ENCODE measurements at places on chromosomes 2 and 18.

- peak; percentile 69 for DNase-seq
Measured at GRCh38 chr2:130371723-130372054, 15.8 kb downstream of the PTPN18 start.

DNA sequence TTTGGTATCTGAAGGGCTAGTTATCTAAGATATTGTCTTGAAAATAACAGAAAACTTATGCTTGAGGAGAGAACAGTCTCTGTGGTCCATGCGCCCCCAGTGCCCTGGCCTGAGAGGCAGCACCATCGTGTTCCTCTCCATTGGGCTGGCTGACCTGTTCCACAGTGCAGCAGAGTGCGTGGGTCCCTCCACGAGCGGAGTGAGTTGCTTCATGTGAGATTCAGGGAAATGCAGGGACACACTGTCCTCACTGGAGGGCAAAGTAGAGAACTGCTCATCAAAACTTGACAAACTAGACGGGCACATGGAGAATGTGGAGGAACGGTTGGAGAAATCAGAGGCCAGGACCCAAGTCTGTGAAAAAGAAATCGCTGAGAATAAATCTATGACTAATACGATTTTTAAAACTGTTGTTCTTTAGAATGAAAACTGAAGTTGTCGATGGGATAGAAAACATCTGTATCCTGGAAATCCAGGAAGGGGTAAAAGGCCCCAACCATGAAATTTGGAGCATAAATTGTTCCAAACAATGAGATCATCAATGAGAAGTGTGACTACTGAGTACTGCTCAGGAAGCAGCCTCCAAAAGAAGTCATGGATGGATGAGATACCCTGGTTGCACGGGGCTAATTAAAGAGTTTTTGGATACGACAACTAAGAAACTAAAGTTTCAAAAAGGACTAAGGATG, 58.1 kb downstream of the REV1 start:
- no peak for DNase-seq

GRCh38 chr2:126534478-126534877, 121.5 kb upstream of the GYPC start:
- DNase-seq = no peak

- peak; percentile 23 for DNase-seq
Measured at GRCh38 chr2:218074031-218074430, 5.0 kb downstream of the RUFY4 start.

DNA sequence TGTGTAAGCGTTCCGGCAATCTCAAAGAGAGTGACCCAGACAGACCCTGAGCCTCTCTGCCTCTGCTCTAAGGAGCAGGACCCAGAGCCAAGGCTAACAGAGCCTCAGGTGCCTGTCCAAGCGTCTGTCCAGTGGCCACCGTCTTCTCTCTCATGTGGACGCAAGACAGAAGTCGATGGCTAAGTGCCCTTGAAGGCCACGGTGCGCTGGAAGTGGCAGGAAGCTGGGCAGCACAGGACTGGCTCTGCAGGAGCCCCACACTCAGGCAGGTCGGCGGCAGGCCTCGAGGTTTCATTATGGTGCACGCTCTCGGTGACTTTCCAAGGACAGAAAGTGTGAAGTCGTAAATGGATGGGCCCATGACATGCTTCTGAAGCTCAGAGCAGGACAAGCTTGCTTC, 49.1 kb downstream of the HDAC4 start:
- DNase-seq = no peak

DNA sequence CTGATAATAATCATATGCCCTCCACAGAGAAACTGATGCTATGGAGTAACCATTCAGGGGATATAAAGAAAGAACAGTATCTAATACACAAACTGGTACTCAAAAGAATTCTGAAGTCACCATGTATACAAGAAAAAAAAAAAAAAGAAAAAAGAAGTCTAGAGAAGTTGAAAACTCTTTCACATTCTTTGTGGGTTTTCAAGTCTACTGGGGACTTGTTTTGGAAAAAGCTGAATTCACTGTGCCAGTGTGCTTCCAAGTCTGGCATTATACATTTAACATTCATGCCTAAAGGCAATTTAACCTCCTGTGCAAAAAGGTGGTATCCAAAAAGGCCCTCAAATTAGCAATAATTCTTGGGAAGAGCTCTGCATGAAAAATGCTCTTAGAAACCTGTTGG, 94.8 kb upstream of the ITGB6 start:
- no peak for DNase-seq

- DNase-seq = no peak
Measured at GRCh38 chr2:104521247-104521646, 332.7 kb upstream of the POU3F3 start.

- no peak for DNase-seq
Measured at GRCh38 chr2:47024046-47024445, 108.4 kb upstream of the MCFD2 start.

DNA sequence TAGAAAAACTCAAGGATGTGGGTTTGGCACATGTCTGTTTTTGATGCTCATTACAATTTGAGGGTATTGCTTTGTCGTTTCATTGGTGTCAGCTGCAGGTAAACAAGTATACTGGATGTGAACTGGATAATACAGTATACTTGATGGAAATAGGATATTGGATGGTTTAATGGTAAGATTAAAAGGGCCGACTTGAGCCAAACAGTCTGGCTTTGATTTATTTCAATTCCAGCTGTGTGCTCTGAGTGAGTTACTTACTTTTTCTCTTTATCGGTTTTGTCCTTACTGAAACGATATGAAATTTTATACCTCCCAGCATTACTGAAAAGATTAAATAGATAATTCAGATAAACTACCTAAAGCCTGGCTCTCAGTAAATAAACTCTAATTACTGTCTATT, 227.6 kb downstream of the ASXL3 start:
- DNase-seq = no peak

- no peak for DNase-seq
Measured at GRCh38 chr2:121187982-121188411, 97.0 kb downstream of the TFCP2L1 start.

- DNase-seq = peak; percentile 51
Measured at GRCh38 chr2:42132966-42133641, 36.0 kb upstream of the EML4 start.

GRCh38 chr18:36461551-36461987, 164.1 kb downstream of the FHOD3 start:
- no peak for DNase-seq

DNA sequence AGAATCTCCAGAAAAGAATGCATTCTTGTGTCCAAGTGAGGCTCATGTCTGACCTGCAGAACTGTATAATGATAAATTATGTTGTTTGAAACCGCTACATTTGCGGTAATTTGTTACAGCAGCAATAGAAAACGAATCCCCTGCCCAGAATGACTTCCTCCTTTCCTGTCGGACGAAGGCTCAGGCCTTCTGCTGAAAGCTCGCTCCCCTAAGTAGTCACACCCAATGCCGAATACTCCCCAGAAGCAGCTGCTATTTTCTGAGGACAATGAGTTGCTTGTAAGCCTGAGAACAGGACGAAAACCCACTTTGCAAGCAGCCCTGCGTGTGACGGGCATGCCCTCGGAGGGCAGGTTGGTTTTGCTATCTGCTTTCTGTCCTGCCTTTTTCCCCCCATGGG, 27.7 kb upstream of the PTPN4 start:
- no peak for DNase-seq

- no peak for DNase-seq
Measured at GRCh38 chr18:27901424-27902226, 275.3 kb downstream of the CDH2 start.

DNA sequence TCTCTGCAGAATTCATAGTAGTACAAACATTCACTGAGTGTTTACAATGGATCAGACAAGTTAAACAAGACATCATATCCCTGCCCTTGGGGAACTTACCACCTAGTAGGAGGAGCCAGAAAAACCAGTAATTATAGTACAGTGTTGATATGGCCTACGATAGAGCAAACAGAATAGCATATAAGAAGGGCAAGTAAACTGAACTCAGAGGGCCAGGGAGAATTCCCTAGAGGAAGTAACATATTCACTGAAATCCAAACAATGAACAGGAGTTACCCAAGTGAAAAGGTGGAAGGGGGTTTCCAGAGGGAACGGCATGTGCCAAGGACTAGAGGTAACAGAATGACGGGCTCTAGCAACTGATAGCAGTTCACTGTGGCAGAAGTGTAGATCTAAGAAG, 34.1 kb downstream of the NHEJ1 start:
- no peak for DNase-seq

GRCh38 chr2:210687786-210688470, 131.5 kb downstream of the CPS1 start:
- DNase-seq = no peak

DNA sequence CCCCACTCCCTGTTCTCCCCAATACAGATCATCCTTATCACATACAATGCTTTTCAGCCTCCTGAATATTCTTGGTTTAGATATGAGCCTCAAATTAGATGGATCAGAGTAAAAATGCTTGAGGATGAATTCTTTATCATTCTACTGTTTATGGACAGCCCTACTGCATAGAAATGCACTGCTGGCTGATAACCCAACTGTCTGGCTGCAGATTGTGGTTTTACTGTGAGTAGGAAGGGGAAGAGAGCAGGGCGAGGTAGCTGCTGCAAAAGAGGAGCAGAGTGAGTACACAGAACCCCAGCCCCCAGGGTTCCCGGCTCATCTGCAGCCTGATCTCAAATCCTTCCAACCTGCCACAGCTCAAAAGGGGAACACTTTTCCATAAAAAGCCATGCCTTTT, 29.4 kb upstream of the NCOA1 start:
- DNase-seq = no peak

DNA sequence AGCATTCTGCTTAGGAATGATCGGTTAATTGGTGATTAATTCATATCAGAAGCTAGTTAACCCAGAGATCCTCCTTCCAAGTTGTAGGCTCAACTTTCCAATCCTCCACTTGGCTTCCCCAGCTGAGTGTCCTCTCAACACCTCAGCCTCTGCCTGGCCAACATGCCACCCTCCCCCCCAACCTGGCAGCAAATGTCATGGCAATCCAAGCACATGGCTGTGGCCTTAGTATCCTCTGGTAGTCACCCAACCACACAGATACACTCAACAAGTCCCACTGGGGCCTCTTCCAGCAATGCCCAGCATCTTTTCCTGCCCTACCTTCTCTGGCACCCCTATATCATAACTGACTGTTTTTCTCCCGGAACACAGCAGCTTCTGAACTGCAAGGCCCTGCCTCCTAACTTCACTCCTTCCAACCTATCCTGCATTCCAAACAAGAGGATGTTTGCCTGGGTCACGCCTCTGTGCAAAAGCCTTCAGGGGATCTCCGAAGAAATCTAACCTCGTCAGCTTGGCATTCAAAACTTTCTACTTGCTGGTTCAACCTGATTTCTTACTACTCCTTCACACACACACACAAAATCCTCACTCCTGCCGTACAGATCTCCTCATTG, 195.0 kb downstream of the CYP26B1 start:
- DNase-seq = no peak

GRCh38 chr18:31428211-31428610, 19.3 kb upstream of the DSG3 start:
- no peak for DNase-seq

GRCh38 chr2:39781697-39782096, 2.6 kb upstream of the THUMPD2 start:
- peak; percentile 14 for DNase-seq

DNA sequence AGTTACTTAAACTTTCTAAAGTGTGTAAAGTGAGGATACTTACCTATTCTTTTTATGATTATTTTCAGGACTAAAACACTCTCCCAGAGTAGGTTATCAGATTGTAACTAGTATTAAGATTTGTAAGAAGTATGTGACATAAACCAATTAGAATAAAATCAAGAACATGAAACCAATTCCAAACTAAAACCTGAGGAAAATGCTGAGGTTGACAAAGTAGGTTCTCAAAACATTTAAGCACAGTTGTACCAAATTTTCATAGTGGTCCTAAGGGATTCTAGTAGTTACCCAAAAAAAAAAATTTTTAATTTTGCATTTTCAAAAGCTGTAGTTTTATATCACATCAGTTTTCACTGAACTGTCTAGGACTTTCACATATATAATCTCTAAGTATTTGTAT, 157.3 kb downstream of the MEMO1 start:
- DNase-seq = no peak

DNA sequence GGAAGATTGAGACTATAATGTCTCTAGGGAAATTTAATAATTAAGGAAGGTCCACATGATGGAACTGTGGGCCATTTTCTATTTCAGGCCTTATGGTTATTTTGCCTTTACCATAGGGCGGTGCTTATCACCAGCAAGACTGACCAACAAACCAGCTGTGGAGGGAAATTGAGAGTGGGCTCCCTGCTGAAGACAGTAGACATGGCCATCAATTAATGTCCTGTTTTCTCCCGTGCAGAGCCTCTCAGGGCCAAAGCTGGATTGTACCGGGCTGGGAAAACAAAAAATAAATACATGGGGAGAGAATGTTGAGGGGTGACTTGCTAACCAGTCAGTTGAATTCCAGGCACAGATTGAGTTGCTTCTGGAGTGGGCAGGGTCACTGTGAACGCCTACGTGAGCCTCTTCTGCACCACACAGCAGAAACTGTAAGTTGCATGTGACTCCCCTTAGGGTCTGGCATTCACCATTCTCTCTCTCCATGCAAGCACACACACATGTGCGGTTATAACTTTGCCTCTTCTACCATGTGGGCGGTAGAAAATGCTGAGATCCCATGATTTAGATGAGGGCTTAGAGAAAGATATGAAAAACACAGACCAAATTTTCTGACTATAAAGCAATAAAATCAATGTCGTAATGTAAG, 128.5 kb downstream of the COPS8 start:
- no peak for DNase-seq

DNA sequence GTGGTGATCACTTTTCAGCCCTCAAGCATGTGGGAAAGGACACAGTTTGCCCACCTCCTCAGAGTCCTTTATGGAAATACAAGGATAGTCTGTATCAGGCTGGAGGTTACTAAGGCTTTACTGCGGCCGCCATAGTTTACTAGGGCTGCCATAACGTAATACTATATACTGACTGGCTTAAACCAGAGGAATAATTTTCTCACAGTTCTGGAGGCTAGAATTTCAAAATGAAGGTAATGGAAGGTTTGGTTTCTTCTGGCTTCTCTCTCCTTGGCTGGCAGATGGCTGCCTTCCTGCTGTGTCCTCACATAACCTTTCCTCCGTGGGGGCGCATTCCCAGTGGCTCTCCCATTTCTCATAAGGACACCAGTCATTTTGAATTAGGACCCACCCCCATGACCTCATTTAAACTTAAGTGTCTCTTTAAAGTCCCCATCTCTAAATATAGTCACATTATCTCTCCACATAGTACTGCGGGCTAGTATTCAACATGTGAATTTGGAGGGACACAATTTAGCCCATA, 12.5 kb upstream of the ATIC start:
- no peak for DNase-seq

DNA sequence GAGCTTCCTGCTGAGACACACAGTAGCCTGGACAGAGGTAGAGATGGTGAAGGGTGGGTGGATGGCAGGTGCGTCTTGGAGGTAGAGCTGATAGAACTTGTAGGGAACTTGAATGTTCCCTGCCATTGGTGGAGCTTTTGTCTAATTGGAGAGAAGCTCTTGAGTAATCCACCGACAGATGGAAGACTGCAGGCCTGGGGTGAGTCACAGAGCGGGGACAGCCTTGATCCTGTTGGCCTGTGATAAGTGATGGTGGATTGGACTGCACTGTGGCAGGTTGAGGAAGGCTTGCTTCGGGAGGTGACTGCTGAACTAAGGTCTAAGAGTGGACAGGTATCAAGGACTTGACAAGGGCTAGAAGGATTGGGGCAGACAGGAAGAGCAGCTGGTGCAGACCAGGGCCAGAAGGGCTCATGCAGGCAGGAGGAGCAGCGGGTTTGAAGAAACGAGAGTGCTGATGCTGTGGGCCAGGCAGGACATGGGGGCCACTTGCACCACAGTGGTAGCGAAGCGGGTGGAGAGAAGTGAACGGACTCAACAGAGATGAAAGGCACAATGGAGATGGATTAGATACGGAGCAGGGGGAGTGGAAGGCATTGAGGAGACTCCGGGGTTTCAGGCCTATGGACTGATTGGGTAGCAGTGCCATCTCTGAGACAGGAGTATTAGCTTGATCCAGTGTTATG, 16.3 kb downstream of the CABLES1 start:
- DNase-seq = no peak

All from AML-193 (cell line).